ENCODE measurements at places on chromosomes 7 and 10.

- no peak for DNase-seq
Measured at GRCh38 chr10:75034714-75035258, 76.7 kb upstream of the SAMD8 start.

- DNase-seq: no peak
Measured at GRCh38 chr10:127836966-127837365, 55.8 kb downstream of the CLRN3 start.

GRCh38 chr10:22651276-22651980 is 63.0 kb downstream of the PIP4K2A start:
- no peak for DNase-seq

- no peak for DNase-seq
Measured at GRCh38 chr7:92793656-92794205, 42.6 kb downstream of the CDK6 start.

- DNase-seq: no peak
Measured at GRCh38 chr10:124266468-124267230, 152.1 kb downstream of the OAT start.

DNA sequence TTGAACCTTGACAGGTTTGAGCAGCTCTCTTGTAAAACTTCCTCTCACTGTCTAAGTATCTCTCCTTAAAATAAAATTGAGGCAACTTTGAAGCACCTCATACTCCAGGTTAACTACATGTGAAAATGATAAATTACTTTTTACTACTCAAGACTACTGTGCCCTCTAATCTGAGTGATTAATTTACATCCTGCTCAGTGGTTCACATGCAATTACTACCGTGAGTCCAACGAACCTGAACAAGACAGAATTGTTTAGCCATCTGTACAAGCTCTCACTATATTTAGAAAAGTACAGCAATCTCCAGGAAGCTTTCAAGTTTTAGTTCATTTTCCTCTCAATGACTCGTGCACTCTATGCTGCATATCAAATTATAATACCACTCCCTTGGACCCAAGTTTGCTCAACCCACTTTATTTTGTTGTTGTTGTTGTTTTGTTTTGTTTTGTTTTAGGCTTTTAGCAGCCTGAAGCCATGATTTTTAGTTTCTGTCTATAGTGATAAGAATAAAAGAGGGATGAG is 21.2 kb downstream of the PDE1C start:
- no peak for DNase-seq

- no peak for DNase-seq
Measured at GRCh38 chr10:71549766-71550533, 153.2 kb downstream of the CDH23 start.

DNA sequence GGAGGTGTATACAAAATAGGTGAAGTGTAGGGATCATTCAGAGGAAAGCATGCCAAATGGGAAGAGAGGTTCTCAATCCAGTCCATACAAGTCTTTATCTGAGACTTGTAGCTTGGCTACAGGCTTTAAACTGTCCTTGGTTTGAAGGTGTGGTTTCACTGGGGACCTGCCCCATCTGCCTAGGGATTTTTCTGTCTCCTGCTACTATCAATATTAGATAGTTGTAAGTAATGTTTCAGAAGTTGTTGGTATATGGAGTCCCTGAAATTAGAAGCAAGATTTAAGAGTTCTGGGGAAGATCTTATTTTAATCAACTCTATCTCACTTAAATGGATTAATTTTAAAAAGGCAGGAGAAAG is 100.9 kb downstream of the ANKRD7 start:
- no peak for DNase-seq

GRCh38 chr7:148581624-148582023 is 8.9 kb upstream of the C7orf33 start:
- DNase-seq: no peak

GRCh38 chr10:69538461-69538860 is 34.8 kb downstream of the NEUROG3 start:
- DNase-seq: no peak

DNA sequence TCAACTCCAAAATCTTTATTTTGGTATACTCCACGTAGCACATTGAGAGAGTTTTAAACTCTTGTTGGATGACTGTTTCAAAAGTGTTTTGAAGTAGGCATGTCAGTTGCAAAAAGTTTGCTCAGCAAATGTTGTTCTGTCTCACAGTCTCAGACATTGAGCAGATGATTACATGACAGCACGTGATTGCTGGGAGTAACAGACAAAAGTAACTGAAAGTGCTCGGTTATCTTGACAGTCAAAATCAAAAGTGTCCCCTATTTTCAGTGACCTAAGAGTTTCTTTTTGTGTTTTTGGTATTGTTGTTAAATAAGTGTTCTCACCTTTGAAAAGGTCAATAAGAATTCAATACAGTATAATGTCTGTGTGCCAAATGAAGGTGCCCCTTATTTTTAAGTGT is 84.3 kb downstream of the CFTR start:
- DNase-seq: no peak

DNA sequence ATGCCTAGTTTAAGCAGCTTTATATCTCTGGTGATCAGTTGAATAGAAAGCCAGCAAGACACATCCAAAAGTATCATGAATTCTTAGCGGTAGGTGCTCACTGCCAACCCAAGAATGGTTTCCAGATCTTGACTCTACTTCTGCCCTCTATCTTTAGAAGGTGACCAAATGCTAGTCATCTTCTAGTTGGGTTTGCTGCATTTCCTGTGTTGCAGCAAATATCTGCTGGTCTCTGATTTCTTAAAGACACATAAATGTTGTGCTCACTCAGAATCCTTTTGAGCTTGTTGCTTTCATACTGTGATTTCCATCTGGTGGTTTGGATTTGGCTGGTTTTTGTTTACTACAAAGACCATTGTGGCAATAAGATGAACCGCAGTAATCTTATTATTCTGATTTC is 2.2 kb downstream of the CDC123 start:
- no peak for DNase-seq

DNA sequence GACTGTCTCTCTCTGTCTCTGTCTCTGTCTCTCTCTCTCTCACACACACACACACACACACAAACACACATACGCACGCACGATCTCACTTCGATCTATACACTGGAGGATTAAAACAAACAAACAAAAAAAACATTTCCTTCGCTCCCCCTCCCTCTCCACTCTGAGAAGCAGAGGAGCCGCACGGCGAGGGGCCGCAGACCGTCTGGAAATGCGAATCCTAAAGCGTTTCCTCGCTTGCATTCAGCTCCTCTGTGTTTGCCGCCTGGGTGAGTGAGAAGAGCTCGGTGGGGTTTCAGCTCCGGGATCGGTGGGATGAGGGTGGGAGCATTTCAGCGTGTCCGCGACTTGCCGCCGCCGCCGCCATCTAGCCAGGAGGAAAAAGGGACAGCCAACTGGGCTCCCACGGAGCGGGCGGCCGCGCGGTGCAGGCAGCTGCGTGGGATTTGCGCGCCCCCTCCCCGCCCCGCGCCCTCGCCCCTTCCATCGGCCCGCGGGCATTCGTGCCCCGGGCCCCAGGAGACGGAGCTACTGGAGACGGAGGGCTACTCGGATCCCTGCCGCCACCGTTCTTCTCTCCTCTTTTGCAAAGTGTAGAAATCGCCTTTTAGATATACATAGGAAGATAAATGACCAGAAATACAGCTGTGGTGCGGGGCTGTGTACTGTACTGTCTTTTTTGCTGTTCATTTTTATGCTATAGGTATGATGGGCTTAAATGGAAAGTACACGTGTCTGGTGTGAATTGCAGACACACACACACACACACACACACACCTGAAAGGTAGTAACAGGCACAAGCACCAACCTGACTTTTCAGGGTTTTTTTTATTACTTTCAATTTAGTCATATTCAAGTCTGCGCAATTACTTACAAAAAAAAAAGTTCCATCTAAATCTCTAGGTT is 581 bp downstream of the PTPRZ1 start:
- peak; percentile 0 for DNase-seq

DNA sequence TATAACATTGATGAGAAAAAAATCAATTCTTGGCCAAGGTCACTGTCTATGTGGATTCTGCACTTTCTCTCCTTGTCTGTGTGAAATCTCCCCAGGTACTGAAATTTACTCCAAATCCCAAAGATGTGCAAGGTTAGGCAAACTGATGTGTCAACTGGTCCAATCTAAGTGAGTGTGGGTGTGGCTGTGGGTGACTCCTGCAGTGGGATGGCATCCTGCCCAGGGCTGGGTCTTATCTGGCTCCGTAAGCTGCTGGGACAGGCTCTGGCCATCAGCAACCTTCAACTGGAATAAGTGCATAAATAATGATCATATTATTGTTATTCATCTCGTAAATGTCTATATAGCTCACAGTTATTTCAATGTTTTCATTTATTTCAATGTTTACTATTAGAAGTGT is 79.3 kb downstream of the JCAD start:
- no peak for DNase-seq

- DNase-seq: no peak
Measured at GRCh38 chr7:144691240-144691639, 144.6 kb downstream of the TPK1 start.

DNA sequence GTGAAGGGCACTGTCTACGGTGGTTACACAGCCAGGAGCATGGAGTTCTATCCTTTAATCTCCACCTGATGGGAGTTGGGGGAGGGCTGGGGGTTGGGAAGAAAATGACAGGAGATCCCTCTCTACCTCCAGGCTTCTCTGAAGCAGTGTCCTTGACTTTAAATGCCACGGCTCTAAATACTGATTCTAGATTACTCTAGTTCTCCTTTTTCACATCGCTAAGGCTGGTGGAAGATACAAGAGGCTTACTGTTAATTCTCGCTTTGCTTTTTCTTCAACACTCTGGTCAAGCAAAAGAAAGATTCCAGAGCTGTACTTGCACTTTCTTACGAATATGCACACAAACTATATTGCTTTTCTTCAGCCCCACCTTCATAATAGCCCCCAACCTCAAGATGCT is 30.5 kb downstream of the ARL3 start:
- DNase-seq: no peak

- no peak for DNase-seq
Measured at GRCh38 chr7:2202361-2202761, 30.4 kb downstream of the MAD1L1 start.

- DNase-seq: no peak
Measured at GRCh38 chr10:92699193-92699517, 9.4 kb downstream of the HHEX start.

DNA sequence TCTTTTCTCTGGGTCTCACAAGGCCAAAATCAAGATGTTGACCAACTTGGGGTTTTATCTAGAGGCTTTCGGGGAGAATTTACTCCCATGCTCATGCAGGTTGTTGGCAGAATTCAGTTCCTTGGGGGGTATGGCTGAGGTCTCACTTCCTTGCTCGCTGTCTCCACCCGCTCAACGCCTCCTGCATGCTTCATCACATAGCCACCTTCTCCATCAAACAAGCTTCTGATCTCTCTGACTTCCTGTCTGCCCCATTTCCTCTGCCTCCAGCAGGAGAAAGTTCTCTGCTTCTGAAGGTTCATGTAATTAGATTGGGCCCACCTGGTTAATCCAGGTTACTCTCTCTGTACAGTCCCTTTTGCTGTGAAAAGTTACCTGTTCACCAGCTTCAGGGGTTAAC is 179.1 kb upstream of the FZD1 start:
- DNase-seq: no peak

- DNase-seq: no peak
Measured at GRCh38 chr10:6062101-6062771, at the start of gene IL2RA. Gene IL2RA (minus strand): TSS chr10:6062367. CDS start chr10:6062151, 216 bp downstream.

GRCh38 chr10:79492839-79493238 is 19.5 kb upstream of the EIF5AL1 start:
- no peak for DNase-seq

- no peak for DNase-seq
Measured at GRCh38 chr7:105673367-105674084, 92.2 kb upstream of the EFCAB10 start.

DNA sequence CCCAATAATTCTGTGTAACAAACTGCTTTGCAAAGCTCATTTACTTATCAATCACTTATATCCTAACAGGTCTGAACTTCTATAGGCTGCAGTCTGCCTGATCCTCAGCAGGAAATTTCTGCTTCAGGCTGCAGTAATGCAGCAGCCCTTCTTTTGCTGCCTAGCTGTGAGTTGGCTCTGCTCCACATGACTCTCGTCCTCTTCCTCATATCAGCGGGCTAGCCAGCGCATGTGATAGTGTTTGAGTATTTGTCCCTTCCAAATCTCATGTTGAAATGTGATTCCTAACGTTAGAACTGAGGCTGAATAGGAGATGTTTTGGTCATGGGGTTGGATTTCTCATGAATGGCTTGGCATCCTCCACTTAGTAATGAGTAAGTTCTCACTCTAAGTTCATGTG is 387.8 kb downstream of the SEMA3D start:
- no peak for DNase-seq

- no peak for DNase-seq
Measured at GRCh38 chr7:85289279-85289678, 102.4 kb upstream of the SEMA3D start.

- no peak for DNase-seq
Measured at GRCh38 chr7:120030876-120031275, 242.1 kb upstream of the KCND2 start.

GRCh38 chr10:37067576-37067975 is 57.8 kb upstream of the ANKRD30A start:
- no peak for DNase-seq

- no peak for DNase-seq
Measured at GRCh38 chr10:98131619-98132018, 2.8 kb upstream of the R3HCC1L start.

- DNase-seq: no peak
Measured at GRCh38 chr10:127283576-127283975, 87.2 kb upstream of the INSYN2A start.

DNA sequence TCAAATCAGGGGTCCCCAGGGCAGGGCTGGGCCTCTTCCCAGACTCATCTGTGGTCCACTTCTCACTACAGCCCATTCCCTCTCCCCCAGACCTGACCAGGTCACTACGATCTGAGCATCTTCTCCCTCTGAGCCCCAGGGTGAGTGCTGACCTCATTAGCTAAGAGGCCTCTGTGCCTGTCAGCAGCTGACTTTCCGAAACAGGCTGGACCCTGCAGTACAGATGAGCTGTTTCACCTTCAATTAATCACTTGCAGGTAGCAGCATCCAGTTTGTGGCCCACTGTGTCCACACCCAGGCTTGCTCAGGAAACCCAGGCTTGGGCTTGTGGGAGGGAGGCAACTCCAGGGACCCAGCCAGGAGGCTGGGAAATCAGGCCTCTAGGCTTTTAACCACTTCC is 24.3 kb downstream of the SRRM3 start:
- DNase-seq: no peak

GRCh38 chr7:5429857-5430611 is 6.4 kb upstream of the TNRC18 start:
- DNase-seq: no peak

GRCh38 chr7:75756991-75757676 is 14.9 kb downstream of the CCL26 start:
- no peak for DNase-seq

All from caudate nucleus (tissue), 63 donors.